ENCODE measurements at places on chromosomes 3 and 15.

DNA sequence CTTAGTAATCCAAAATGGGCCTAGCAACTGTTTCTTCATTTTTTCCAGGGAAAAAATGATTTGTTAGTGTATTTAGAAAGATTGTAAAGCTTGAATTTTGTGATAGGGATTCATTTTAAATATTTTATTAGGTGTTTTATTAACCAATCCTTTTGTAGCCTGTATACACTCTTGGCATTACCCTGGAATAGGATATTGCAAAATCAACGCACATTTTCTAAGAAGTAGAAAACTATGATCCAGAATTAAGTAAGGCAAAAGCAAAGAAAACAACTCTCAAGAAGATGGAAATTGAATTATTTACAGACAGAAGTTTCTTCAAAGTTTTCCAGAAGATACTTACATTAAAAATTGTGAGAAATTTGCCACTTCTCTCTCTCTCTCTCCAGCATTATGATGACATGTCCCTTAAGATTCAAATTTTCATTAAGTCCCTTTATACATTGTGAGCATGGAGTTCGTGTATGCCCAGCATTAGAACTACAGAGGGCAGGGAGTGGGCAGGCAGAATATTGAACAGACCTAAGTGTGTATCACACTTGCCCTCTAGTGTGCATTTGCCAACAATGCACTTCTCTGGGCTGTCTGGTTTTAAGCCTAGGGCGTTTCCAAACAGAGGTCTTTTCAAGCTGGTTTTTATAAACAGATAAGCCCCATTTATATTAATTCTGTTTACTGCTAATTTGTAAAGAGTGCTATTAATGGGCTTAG lies 28.5 kb upstream of the CMSS1 start:
- DNase-seq = peak; percentile 54

DNA sequence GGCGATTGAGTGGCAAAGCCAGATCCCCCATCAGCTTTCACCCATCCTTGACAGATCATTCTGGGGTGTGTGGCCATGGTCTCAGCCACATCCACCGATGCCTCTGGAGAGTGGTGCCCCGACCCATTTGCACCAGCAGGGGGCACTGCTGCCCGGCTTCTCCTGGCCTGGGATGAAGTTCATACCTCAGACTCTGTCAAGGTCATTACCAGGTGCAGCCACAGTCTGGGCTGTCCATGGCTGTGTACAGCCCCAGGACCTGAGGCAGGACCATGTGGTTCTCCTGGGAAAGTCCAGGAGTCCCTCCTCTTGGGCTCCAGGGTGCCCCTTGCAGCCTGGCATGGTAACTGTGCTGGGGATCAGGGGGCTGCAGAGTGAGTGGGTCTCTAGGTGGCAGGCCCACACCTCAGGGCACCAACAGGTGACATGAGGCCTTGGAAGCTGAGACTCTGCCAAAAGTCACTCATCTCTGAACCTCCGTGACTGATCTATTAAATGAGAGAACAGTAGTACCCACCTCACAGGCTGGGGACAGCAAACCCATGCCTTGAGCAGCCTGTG lies 67.2 kb downstream of the CACNA2D2 start:
- peak; percentile 9 for DNase-seq

DNA sequence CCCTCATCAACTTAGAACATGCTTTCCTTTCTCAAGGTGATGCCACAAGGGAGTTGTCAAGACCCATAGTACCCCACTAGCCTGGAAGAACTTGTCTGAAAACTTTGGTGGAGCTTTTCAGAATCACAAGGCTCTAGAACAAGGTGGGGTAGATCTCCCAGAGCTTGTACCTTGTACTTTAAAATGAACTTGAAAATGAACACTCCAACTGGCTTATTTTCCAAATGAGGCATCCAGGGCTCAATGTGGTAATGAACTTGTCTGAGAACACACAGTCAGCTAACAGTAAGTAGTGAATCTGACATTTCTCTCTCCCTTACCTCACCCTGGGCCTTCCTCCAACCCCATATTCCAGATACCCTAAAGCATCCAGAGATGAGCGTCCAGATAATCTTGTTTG lies 81.8 kb upstream of the THBS1 start:
- DNase-seq = no peak

DNA sequence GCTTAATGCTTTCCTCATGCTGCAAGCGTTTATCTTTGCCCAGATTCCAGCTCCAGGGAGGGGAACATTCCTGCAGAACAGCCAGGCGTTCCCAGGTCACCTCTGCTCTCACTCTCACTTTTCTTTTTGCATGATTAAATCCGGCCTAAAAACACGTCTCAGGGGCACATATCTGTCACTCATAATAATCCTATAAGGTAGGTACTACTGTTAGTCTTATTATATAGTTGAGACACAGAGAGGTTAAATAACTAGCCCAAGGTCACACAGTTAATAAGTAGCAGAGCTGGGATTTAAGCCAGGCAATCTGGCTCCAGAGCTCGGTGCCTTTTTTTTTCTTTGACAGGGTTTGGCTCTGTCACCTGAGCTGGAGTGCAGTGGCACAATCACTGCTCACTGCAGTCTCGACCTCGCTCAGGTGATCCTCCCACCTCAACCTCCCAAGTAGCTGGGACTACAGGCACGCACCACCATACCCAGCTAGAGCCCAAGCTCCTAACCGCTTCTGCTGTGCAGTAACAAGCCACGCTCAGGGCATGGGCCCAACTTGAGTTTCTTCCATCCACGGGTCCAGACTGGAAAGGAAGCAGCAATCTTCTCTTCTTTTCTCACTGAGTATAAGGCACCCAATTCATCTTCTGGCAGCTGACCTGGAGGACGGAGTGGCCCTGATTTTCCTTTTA lies 96.5 kb downstream of the LIPC start:
- no peak for DNase-seq

DNA sequence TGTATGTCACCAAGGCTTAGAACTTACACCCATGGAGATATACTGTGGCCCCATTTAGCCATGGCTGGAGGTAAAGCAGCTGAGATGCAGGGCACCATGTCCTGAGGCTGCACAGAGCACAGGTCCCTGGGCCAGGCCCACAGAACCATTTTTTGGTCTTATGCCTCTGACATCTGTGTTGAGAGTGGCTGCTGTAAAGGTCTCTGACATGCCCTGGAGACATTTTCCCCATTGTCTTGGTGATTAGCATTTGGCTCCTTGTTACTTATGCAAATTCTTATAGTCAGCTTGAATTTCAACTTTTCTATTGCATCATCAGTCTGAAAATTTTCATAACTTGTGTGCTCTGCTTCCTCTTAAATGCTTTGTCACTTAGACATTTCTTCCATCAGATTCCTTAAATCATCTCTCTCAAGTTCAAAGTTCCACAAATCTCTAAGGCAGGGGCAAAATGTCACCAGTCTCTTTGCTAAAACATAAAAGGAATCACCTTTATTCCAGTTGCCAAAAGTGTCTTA lies 701.3 kb downstream of the EPHA3 start:
- DNase-seq = no peak

DNA sequence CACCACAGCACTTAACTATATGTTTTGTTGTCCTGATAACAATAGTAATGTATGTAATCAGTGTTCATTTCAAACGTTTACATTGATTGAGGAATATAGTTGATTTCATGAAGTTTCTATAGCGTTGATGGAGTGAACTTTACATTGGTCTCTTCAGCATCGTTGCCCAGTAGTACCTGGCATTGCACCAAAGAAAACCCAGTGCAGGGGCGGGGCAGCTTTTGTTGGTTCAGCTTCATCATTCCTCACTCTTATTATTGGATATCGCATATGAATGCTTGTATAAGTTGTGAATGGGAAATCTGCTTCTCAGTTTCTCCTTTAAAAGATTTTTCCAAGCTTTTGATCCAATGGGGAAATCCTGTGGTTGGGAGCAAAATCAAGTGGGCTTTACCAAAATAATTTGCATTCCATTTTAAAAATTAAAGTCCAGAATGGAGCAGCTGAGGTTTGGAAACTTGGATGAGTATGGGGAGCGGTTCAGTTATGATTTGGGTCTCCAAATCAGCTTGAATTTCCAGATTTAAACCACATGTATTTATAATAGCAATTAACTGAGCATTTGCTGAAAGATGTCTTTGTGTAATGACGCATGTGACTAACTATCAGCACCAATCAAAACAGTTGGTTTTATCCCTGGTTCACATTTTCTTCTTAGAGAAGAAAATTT lies 213.7 kb downstream of the ALCAM start:
- no peak for DNase-seq

DNA sequence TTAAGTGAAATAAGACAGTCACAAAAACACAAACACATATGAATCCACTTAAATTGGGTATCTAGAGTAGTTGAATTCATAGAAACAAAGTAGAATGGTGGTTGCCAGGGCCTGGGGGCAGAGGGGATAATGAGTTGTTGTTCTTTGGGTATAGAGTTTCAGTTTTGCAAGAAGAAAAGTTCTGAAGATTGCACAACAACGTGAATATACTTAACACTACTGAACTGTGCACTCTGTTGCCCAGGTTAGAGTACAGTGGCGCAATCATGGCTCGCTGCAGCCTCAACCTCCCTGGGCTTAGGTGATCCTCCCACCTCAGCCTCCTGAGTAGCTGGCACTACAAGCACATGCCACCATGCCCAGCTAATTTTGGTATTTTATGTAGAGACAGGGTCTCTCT lies 14.9 kb downstream of the GRAMD2A start:
- no peak for DNase-seq

Data from RWPE1 (cell line).